Right ventricle myocardium superior (tissue), 1 donor: ENCODE measurements at places on chromosomes 12 and 14. TPM values are rescaled to one million over a fixed set of nuclear protein-coding genes. Genes with fewer than 3 reads are reported as not detected.

The ATXN7L3B gene
- total RNA-seq, result 23.2 TPM

The ACACB gene
- total RNA-seq, result 167 TPM

The MSRB3 gene
- total RNA-seq, result 130 TPM

The MYO1H gene
- 0.78 TPM for total RNA-seq

The KLRC1 gene
- total RNA-seq, result not detected

The BHLHE41 gene
- 39.1 TPM for total RNA-seq

The TMTC2 gene
- total RNA-seq, result 3.7 TPM

The GPRC5D gene
- total RNA-seq, result not detected

The LRRC10 gene
- 40.5 TPM for total RNA-seq

The ADCK1 gene
- total RNA-seq, result 8.9 TPM

The PRMT5 gene
- total RNA-seq, result 50.2 TPM

The KCNH5 gene
- total RNA-seq, result not detected

The CD27 gene
- 0.30 TPM for total RNA-seq

The TSPAN8 gene
- total RNA-seq, result not detected

The AMN1 gene
- total RNA-seq, result 9.7 TPM

The KRT6A gene
- not detected for total RNA-seq

GRCh38 chr12:67430708-67431335 lies 161.7 kb downstream of the CAND1 start:
- peak; percentile 82 for DNase-seq

DNA sequence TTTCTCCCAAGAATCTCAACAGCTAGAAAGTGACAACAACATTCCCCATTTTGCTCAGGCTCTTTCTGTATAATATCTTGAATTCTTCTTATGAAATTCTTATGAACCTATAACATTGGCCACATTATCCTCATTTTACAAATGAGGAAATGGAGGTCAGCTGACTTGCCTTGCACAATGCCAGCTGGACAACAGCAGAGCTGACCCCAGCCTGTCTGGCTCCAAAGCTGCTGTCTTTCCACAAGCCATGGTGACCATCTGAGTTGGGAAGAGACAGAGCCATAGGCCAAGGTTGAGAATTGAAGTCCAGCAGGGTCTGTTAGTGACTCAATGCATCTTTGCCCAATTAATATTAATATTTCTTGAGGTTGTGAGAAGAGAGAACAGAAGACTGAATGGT lies 87.3 kb downstream of the KSR2 start:
- no peak for DNase-seq

DNA sequence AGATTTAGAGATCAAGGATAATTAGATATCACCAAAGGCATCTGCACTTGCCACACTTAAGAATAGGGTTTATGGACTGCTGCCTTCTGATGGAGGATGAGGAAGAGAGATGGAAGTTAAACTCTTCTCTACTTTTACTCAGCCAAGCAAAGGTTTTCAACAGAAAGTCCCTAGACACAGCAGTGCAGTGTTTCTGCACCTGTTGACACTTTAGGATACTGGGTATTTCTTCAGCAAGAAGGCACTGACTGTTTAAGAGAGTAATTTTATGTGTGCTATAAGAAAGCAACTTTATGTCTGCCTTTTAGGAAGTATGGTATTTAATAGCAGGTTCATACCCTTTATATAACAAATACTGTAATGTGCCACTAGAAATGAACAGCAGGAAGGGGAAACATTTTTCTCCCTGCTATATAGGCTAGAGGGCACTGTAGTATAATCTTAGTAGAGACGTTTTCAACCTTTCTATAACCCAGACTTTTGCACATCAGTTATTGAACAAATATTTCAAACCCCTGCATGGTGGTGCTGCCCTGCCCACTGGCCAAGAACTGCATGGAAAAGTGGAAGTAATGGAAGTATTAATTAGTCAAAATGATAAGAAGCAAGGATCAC lies 225.0 kb upstream of the GRIP1 start:
- no peak for DNase-seq

- no peak for DNase-seq
These were observed 397.1 kb upstream of the DCN start for GRCh38 chr12:91579516-91580263.

DNA sequence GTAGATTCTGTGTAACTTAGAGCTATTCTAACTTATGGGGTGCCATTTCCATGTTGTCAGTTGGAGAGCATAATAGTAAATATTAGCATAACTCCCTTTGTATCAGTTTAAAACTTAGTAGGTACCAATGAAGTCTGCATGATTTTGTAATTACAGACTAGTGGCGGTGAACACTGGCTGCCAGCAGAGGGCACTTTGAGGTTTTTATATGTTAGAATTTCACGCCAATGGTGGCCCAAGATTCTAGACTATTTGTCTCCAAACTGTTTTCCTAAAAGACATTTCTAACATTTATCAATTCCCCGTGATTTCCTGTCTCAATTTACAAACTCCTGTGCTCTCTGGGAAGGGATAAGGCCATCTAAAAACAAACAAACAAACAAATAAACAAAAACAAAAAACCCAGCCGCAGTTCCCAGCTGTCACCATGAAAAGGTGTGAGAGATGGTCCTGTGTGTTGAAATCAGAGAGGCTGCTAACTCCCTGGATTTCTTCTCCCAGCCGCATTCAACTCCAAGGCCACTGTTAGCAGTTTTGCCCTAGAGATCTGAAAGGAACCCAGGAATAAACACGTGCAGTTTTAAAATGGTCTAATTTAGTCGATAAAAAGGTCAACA lies 57.6 kb downstream of the BRMS1L start:
- DNase-seq, result no peak

DNA sequence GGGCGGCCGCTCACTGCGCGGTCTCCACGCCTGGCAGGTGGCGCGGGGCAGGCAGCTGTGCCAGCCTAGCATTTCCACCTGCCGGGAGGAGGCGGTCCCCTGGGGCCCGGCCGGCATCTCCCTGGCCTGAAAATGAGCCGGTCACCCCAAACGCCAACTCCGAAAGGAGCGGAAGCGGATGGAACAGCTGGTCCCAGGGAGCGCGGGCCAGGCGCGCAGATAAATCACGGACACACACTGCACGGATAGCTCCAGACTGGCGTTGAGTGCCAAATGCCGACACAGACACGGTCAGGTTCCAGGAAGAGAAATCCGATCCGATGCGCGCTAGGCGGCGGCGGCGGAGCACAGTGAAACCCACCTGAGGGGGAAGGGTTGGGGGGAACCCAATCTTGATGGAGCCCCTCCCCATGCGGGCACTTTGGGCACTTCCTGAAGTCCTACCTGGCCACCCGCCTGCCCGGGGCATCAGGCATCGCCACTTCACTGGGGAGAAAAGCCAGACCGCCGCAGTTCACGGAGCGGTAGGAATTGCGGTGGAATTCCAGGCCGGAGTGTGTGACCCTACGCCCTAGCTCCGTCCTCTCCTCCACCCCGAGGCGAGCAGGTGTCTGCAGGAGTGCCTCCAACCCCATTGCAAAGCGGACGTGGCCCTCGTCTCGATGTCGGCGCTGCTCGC lies 624 bp upstream of the PLEKHD1 start:
- peak; percentile 56 for DNase-seq

- no peak for DNase-seq
These were observed 61.9 kb upstream of the MAX start for GRCh38 chr14:65164068-65164824.

GRCh38 chr12:10088955-10089900 lies 9.6 kb downstream of the CLEC1A start:
- no peak for DNase-seq

- DNase-seq, result no peak
These were observed 14.6 kb downstream of the CFAP251 start for GRCh38 chr12:121932914-121933521.

- no peak for DNase-seq
These were observed 31.8 kb downstream of the SLC8B1 start for GRCh38 chr12:113302886-113303640.

DNA sequence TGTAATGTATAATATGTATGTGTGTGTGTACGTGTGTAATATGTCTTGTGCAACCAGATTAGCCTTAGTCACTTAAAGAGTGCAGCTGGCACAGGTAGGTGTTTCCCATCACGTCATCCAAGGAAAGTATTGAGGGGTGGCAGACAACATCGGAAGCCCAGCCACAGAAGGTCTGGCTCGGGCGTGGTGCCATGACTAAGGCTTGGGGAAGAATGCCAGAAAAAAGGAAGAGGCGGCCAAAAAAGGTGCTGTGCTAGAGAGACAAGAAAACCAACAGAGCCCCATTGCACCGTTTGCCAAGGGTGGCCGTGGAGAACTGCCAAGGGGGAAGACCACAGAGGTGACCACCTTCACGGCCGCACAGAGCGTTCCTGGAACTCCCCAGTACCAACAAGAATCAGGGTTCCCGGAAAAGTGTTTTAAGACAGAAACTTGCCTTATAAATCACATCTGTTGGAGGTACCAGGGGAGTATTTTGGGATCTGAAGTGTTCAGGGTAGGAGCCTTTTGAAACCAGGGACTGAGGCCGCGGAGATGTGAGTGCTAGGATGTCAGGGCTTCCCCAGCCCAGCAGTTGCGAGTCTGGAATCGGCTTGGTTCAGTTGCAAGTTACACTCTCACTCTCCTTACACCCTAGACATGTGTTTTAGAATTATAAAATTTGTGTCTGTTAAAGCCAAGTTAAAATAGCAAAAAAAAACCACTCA lies 131.2 kb upstream of the DYRK2 start:
- DNase-seq, result no peak

GRCh38 chr12:51729331-51729730 lies 119.2 kb downstream of the FIGNL2 start:
- DNase-seq, result no peak

GRCh38 chr12:56103823-56104108 lies 593 bp upstream of the PA2G4 start:
- no peak for DNase-seq

GRCh38 chr14:69982886-69983285 lies 103.7 kb downstream of the SMOC1 start:
- no peak for DNase-seq

- DNase-seq, result no peak
These were observed 161.4 kb upstream of the ABCD2 start for GRCh38 chr12:39780913-39781446.

GRCh38 chr12:90333939-90334338 lies 621.0 kb downstream of the CCER1 start:
- no peak for DNase-seq

- DNase-seq, result no peak
These were observed 886.8 kb upstream of the NOVA1 start for GRCh38 chr14:27484633-27485032.

DNA sequence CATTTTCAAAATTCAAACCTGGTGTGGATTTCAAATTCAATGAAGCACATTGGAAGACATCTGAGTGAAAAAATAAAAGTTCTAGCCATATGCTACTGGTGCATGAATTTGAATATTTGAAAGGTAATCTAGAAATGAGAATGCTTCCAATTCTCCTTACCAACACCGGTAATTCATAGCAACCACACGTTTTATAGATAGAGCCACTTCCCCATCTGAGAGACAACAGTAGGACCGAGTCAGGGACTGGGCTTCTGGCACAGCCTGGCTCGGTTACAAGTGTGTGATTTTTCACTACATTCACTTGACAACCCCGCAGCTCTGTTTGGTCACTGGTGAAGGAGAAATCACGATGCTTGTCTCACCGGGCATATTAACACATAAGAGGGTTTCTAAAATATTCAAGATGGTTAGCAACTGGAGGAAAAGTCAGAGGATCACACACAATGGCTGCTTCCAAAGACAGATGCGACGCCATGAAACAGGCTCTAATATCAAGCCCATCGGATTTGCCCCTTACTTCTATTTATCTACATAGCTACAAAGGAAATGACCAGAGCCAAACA lies 86.5 kb upstream of the FOXN3 start:
- DNase-seq, result no peak

GRCh38 chr12:94198872-94199271 lies 50.5 kb downstream of the PLXNC1 start:
- no peak for DNase-seq

DNA sequence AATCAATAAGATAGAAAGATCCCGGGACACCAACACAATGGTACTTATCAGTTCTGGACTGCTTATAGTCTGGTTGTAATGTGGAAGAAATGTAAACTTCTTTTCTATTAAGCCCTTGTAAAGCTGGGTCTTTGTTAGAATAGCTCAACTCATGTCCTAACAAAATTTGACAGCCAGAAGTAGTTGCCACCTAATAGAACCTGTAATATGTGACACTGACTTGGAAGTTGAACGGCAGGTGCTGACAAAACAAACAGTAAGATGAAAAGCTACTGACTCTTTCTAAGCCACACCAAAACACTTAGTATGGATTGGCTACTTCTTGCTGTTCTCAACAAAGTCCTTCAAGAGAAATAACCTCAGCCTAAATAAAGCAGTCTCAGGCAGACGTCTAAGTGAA lies 56.6 kb downstream of the KIF21A start:
- DNase-seq, result no peak

DNA sequence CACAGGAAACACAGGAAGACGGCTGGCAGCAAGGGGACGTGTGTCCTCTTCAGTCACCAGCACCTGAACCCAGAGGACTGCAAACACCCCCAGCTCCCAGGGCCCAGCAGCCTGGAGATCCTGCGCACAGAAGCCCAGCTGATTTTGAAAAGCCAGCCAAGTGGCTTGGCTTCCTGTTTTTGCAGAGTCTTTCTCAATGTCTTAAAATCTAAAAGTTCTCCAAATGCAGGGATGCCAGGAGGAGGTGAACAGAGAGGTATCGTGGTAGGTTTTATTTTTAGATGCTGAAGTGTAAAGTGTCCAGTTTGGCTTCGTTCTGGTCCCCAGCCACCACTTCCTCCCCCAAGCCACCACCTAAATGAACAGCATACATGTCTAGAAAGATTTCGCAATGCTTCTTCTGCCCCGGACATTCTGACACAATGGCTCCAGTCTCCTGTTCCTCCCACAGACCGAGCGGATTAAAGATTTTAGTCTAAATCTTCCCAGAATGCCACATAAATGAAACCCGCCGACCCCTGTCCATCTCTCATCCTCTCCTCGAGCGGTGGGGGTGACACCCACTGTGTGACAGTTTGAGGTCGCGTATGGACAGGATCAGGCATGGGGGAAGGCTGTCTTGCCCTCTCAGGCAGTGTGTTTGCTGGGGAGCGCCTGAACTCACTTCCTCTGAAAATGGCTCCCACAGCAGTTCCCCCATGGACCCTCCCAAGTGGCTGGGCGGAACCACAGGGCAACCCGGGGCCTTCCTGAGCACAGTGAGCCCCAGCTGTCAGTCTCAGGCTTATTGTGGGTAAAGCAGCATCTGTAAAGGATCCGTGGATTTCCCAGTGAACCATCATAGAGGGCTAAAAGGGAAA lies 41.6 kb downstream of the ITPK1 start:
- DNase-seq, result peak; percentile 78

GRCh38 chr12:95836630-95837239 lies 22.0 kb upstream of the SNRPF start:
- DNase-seq, result no peak

DNA sequence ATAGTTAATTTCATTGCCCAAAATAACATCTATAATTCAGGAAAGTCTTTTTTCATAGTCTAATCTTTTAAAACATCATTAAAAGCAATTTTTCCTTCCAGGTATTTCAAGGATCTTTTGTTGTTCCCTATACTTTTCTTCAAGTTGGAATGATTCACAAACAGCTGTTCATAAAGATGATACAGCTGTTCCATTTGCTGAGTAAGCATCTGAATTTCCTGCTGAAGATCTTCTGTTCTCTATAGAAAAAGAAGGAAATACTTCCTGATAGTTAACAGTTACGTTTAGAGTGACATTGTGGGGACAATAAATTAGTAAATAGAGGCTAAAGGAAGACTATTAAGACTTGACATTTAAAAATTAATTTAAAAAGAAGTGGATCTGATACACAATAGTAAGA lies 30.3 kb upstream of the ESR2 start:
- DNase-seq, result no peak
